ENCODE measurements at places on chromosomes 2 and 18.

GRCh38 chr2:199914372-199914958 lies 3.4 kb downstream of the C2orf69 start:
- DNase-seq, result no peak

DNA sequence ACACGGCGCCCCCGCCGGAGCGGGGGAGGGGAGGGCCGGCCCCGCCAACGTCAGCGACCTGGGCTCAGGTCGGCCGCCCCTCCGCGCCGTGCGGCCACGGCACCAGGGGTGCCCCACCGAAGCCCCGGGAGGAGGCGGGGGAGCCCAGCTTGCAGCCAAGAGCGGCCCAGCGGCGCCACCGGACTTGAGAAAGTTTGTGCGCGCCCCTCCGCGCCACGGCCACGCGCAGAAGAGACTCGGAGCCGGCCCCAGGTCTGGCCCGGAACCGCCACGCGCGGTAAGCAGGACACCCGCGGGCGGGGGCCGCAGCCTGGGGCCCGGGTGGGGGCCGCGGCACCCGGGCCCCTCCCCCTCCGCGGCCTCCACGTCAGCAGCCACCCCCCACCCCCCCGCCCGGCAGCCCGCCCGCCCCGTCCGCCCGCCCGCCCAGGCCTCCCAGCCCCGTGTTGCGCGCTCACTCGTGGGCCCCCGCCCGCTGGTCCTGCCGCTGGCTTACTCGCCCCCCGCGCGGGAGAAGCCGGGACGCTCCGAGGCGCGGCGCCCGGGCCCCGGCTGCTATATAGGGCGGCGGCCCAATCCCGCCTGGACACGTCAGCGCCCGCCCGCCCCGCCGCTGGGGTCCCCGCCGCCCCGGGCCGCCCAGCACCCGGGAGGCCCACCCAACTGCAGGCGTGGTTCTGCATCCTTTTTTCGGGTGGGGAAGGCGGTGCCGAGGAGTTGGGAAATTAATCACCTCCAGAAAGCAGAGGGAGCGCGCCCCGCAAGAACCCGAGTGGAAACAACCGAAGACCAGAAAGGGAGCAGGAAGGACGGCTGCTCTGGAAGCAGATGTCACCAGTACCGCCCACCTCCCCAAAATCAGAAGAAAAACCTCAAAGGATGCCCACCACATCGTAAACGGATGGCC lies 42.9 kb downstream of the HDLBP start:
- DNase-seq, result peak; percentile 71

GRCh38 chr2:110865188-110865587 lies 132.8 kb downstream of the ACOXL start:
- DNase-seq, result peak; percentile 28

DNA sequence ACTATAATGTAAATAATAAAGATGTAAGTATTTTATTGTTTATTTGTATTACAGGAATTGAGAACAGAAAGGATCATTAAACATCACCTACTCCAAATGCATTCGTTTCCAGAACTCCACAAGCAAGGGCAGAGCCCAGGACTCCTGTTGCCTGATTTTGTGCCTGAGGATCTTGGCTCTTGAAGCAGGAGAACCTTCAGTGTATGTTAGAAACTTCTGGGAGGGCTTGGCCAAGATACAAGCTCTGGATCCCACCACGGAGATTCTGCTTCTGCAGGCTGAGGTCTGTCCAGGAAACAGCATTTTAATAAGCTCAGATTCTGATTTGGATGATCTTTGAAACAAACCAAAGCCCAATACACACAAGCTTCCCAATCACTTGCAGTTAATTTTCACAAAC lies 142.4 kb upstream of the SOX11 start:
- DNase-seq, result no peak

- no peak for DNase-seq
Measured at GRCh38 chr2:102304711-102305611, 6.4 kb upstream of the IL1RL1 start.

DNA sequence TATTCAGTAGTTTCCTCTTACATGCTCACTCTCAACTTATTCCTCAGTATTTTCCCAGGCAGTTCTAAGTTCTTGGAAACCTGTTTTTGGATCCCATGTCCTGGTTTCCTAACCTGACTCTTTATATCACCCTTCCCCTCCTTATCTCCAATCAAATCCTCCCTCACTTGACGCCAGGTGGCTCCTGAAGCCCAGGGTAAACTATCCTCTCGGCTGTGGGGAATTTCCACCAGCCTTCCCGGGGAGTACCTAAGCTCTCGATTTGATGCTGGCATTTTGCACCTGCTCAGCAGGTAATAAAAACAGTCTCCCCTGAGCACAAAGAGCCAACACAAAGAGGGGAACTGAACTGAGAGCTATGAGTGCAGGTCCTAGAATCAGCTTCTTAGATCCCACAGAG lies 538.0 kb downstream of the SLC4A3 start:
- DNase-seq, result no peak

DNA sequence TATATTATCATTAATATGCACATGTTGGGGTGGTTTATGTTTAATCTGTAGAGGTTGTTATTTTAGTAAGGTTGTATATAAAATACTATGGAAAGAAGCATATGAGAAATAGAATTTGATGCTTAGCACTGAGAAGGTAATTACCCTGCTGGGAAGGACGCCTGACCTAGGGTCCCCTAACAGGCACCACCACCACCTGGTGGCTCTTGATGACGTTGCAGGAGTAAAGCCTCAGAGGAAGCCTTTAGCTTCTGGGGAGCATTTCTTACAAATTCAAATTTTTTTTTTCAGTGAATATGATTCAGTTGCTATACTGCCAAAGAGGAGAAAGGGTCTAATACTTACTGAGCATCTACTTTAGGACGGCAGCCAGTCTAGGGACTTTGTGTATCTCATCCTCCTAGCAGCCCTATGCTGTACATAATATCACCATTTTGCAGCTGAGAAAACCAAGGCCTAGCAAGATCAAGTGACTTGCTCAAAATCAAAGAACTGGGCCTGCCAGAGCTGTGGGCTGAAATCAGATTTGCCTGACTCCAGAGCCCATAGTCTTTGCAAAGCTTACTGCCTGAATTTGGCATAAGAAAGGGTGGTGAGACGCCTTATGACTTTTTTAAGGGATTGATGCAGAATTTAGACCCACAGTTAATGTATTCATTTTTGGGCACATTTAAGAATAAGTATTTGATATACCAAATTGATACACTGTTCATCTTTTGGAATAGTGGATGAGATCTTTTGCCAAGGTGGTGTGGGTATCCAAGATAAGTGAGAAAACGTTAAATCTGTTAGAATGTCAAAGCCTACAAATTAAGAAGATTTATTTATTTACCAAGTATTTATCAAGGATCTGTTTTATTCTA lies 78.8 kb upstream of the GAREM1 start:
- peak; percentile 54 for DNase-seq
